Neural crest cell (in vitro differentiated cells): ENCODE measurements at places on chromosomes 3 and 15. TPM values are rescaled to one million over a fixed set of nuclear protein-coding genes. Genes with fewer than 3 reads are reported as not detected.
A peak's percentile ranks its signal among the peaks of the same experiment; 100 is the strongest.

The SPTSSB gene
- total RNA-seq = 0.20 and 0.42 TPM in 2 replicates

DNA sequence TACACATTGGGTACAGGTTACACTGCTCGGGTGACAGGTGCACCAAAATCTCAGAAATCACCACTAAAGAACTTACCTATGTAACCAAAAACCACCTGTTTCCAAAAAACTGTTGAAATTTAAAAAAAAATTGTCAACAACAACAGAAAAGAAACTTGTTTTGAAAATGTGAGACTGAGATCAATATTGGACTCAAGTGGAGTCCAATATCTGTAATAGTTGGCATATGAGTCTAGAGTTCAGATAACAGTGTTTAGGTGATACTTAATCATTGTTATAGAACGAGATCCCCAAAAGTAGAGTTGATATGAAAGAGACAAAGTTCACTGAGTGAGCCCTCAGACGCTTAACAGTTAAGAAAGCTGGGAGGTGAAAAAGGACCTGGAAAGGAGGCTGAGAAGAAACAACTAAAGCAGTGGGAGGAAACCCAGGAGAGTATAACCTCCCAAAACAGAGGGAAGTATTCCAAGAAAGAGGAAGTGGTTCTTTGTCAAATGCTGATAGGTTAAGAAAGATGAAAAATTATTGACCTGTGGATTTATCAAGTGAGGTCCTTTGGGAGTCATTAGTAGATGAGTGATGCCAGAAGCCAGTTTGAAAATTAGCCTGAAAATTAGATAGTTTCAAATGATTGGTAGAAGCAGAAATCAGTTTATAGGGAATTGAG, 388.6 kb upstream of the DPH6 start:
- peaks cover 9% of the 10 kb centered on the region for H3K4me1 ChIP-seq
- no peak overlapping the region for H3K27ac ChIP-seq
- DNase-seq = no peak
- no peaks in the 10 kb centered on the region for H3K27me3 ChIP-seq
- H3K4me3 ChIP-seq = no peak overlapping the region
- H3K36me3 ChIP-seq = no peaks in the 10 kb centered on the region

- peaks cover 32% of the 10 kb centered on the region for H3K4me1 ChIP-seq
- peaks cover 5% of the 10 kb centered on the region for H3K27me3 ChIP-seq
- H3K36me3 ChIP-seq = no peaks in the 10 kb centered on the region
- peak overlapping the region; percentile 44 for H3K27ac ChIP-seq
- DNase-seq = no peak
Observed at GRCh38 chr3:127371334-127371733, 83.5 kb upstream of the PRR20G start.

DNA sequence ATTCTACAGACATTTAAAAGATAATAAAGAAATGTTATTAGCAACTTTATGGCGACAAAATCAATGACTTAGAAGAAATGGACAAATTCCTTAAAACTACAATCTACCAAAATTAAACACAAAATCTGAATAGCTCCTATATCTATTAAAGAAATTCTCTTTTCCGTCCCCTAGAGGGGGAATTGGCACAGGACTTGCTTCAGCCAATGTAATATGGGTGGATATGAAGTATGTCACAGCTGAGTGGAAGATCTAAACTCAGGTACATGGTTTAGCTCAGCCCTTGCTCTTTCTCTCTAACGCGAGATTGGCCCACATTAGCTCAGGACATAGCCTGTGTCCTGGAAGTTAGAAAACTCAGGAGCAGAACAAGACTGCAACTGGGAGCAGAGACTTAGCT, 79.3 kb downstream of the DNAH12 start:
- no peak overlapping the region for H3K4me3 ChIP-seq
- H3K4me1 ChIP-seq = no peaks in the 10 kb centered on the region
- no peak overlapping the region for H3K27ac ChIP-seq
- DNase-seq = no peak
- H3K36me3 ChIP-seq = no peaks in the 10 kb centered on the region

DNA sequence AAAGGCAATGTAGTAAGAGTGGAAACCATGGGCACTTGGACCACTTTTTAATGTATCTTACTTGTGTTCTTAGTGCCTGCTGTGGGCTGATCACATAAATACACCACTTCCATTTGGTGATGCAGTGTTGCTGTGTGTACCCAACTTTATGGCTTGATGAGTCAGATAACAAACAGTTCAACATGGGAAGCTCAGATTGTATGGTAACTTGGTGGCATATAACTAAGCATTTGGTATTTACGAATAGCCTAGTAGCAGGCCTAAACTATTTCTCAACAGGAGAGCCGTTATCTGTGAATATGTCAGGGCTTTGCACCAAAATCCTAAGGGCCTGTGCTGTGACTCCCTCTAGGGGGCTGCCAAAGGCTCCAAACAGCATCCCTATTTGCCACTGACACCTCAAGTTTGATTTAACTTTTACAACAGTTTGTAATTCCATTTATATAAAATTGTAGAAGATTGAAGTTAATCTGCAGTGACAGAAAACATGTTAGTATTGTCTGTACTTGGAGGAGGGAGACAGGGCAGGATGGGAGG, 640.4 kb upstream of the CADM2 start:
- H3K4me1 ChIP-seq = no peaks in the 10 kb centered on the region
- H3K27ac ChIP-seq = no peak overlapping the region
- H3K36me3 ChIP-seq = no peaks in the 10 kb centered on the region

DNA sequence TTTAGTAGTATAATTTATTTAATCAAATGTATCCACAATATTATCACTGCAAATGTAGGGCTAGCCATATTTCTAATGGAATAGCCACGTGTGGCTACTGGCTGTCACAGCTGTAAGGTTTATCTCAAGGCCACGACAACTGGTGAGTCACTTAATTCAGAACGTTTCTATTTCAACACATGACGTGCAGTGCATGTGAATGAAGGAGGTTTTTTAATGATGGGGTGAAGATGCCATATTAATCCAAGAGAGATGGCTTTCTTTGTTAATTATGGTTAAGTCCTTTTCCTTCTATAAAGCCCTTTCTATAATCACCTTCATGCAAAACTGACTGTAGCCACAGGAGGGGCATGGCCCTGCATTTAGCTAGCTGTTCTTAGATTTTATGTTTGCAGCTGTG, 212.0 kb downstream of the FEZF2 start:
- H3K36me3 ChIP-seq = no peaks in the 10 kb centered on the region
- H3K4me1 ChIP-seq = peaks cover 11% of the 10 kb centered on the region
- no peak overlapping the region for H3K27ac ChIP-seq

GRCh38 chr3:10700821-10701220, 115.2 kb upstream of the SLC6A11 start:
- H3K36me3 ChIP-seq = no peaks in the 10 kb centered on the region
- DNase-seq = no peak
- H3K27ac ChIP-seq = no peak overlapping the region
- peaks cover 9% of the 10 kb centered on the region for H3K4me1 ChIP-seq

- H3K27me3 ChIP-seq = no peaks in the 10 kb centered on the region
- no peaks in the 10 kb centered on the region for H3K36me3 ChIP-seq
- H3K27ac ChIP-seq = peak overlapping the region; percentile 10
- H3K4me1 ChIP-seq = peaks cover 25% of the 10 kb centered on the region
- no peak for DNase-seq
Observed at GRCh38 chr3:126399351-126399735, 4.6 kb downstream of the CFAP100 start.

DNA sequence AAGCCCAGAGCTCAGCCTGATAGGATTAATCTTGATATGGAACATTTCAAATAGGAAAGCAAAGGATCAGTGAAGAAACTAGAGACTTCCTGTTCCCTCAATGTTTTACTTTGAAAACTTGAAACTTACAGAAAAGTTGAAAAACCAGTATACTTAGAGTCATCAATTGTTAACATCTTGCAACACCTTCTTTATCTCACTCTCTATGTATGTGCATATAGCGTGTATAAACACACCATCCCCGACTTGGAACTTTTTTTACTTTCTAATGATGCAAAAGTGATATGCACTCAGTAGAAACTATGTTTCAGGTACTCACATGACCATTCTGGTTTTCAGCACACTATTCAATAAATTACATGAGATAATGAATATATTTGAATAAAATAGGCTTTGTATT, 60.5 kb downstream of the SEC22A start:
- H3K4me1 ChIP-seq = peaks cover 4% of the 10 kb centered on the region
- H3K36me3 ChIP-seq = peaks cover 21% of the 10 kb centered on the region
- no peaks in the 10 kb centered on the region for H3K27me3 ChIP-seq
- H3K4me3 ChIP-seq = no peak overlapping the region
- H3K27ac ChIP-seq = no peak overlapping the region
